CD4-positive, alpha-beta T cell treated with Interferon alpha-2 for 1 hour (primary cell): ENCODE measurements at places on chromosomes 2 and 18.

DNA sequence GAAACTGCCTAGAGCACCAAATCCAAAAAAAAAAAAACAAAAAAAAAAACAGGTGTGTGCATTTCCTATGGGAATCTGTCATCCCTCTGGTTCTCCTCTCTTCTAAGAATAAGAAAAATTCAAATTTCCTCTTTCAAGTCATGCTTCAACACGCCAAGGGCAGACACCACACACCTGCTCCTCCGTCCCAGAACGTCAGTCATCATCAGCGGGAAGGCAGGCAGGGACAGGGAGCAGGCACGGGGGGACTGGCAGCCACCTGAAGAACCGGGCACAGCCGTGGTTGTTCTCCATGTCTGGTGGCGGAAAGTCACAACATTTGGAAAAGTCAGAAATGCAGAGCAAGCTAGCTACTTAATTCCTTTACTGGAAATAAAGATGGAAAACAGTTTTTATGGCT is 214.8 kb downstream of the IKZF2 start:
- DNase-seq, result no peak

- no peak for DNase-seq
Observed at GRCh38 chr2:248724-249123, 15.1 kb downstream of the SH3YL1 start.

DNA sequence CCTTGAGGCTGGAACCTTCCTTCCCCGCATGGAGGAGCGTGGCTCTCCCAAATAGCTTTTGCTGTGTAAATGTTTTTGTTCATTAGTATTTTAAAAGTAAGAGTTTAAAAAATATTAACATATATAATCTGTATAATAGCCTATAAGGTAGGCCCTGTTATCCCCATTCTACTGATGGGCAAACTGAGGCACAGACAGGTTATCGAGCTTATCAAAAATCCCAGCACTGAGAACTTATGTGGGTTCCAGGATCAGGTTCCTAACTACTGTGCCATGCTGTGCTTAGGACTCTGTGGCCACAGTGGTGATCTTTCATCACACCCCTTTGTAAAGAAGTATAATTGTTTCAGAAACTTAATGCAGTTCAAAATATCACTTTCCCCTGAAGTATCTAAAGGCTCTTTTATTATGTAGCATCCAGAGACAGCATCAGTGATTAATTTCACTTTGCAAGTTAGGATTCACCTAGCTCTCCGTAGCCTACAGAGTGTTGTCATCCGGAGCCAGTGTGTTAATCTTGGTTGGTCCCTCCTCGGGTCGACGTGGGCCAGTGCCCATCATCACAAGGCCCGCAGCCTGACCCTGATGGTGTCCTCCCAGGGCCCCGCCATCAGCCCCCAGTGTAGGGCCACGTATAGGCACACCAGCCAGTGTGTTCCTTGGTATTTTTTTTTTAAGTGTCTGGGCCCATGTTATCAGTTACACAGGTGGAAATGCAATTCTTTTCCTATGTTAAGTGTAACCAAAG is 28.7 kb downstream of the CABLES1 start:
- no peak for DNase-seq

GRCh38 chr18:44826418-44827259 is 146.0 kb downstream of the SETBP1 start:
- DNase-seq, result no peak

DNA sequence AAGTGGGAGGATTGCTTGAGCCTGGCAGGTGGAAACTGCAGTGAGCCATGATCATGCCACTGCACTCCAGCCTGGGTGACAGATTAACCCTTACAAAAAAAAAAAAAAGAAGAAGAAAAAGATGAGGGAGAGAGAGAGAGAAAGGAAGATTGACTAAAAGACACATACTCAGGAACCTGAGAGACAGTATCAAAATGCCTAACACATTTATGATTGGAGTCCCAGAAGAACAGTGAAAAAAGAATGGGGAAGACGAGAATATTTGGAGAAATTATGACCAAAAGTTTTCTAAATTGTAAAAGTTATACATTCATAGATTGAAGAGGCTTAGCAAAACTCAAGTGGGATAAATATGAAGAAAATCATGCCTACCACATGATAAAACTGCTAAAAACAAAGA is 19.9 kb upstream of the SPATS2L start:
- no peak for DNase-seq

DNA sequence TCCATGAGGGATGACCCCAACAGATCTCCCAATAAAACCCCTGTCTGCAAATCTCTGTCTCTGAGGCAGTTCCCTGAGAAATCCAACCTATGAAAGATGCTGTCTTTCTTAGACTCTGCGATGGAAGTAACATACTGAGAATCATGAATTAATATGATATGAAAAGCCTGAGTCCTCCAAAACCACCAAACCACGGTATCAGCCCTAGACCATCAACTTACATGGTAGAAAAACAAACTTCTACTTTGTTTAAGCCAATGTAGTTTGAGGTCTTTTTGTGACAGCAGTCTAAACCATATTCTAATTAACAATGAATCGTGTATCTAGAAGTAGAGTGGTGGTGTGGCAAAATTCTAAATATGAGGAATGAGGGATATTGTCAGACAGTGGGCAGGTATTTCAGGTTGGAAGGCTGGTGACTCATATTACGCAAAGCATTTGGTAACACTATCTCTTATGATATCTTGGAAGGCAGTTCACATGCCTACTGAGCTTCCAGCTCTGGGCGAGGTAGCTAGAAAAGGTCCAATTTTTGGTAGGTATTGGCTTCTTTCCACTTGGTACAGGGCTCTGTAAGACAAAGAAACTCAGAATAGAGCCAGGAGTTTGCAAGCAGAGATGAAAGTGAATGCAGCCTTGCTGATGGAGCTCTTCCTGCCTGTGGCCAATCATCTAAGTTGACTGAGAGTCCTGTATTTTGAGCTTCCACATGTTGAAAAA is 215.8 kb downstream of the ZFP36L2 start:
- no peak for DNase-seq

GRCh38 chr2:56715683-56716082 is 531.9 kb downstream of the CCDC85A start:
- DNase-seq, result no peak

DNA sequence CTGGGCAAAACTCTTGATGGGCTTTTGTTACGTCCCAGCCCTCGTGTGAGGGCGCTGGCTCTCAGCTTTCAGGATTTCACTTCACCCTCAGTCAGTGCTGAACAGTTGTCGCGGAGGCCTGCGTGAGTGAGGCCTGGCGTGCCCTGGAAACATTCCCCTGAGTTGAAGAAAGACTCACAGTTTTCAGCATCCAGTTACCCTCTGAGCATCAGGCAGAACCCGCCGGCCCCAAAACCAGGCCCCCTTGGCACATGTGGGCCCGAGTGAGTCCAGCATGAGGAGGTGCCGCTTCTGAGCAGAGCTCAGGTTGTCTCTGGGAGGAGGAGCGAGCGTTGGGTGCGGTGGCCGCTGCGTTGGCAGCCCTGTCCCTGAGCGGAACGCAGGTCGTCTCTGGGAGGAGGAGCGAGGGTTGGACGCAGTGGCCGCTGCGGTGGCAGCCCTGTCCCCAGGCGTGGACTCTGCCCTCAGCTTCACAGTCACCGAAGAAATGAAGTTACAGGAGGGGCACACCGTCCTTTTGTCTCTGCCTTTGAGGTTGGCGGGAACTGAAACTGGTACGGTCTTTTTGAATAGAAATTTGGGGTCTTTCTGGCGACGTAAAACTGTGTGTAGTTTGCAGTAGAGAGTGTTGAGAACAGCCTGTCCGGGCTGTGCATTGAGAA is at the start of gene NEU4:
Gene NEU4 (plus strand): TSS at position 473 of the 662 bp plus-strand sequence. CDS start 5,292 bp downstream, outside the sequence.
- no peak for DNase-seq

GRCh38 chr2:24918326-24919036 is 1.6 kb downstream of the ADCY3 start:
- no peak for DNase-seq

DNA sequence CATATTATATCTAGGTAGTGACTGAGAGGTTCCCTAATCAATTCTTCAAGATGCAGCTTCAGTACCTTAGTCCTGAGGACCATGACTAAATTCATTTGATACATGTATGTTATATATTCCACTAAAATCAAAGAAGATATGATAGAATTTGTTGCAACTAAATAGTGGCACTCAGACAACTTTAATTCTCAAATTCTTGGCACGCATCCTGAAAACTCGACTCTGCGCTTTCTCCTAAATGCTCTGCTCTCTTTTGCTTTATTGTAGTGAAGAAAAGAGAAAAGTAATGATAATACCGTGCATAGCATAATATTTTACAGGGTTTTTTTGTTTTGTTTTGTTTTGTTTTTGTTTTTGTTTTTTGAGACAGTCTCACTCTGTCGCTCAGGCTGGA is 475.3 kb downstream of the ARHGAP15 start:
- DNase-seq, result no peak

GRCh38 chr2:3180082-3180908 is 197.3 kb downstream of the EIPR1 start:
- DNase-seq, result no peak

DNA sequence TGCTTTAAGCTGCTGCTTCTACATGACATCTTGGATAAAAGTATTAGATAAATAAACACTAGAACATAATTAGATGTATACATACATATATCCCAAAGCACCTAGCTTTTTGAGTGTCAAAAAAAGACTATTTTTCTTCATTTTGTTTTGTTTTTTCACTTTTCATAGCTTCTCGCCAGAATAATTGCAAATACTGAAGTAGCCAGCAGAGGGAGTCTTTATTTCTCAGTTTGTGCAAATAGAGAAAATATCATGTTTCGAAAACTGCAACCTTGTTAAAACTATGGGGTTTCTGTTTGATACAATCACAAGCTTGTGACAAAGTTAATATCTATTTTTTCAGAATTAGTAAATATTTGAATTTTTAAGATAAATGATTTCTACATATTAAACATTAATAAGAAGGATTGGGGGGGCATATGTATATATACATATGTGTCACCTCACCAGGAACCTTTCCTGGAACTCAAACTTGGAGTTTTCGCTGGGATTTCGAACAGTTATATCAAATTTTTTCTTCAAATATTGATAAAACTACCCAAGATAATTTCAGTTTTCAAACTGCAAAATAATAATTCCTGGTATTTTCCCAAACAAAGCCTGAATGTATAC is 61.0 kb downstream of the GRB14 start:
- DNase-seq, result no peak

DNA sequence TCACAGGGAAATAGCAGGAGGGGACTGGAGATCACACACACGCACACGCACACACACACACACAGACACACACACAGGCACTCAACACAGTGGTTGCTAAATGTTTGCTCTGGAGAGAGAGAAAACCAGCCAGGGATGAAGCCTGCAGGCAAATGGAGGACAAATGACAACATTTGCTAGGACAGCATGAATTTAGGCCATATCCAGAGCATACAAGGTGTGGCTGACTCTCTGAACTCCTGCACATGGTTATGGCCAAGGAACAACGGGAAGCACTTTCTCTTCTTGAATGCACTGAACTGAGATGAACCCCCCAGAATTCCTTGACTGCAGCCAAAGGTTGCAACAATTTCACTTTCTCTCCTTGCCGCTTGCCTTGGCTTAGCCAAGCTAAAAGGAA is 230.0 kb upstream of the RASGRP3 start:
- no peak for DNase-seq

DNA sequence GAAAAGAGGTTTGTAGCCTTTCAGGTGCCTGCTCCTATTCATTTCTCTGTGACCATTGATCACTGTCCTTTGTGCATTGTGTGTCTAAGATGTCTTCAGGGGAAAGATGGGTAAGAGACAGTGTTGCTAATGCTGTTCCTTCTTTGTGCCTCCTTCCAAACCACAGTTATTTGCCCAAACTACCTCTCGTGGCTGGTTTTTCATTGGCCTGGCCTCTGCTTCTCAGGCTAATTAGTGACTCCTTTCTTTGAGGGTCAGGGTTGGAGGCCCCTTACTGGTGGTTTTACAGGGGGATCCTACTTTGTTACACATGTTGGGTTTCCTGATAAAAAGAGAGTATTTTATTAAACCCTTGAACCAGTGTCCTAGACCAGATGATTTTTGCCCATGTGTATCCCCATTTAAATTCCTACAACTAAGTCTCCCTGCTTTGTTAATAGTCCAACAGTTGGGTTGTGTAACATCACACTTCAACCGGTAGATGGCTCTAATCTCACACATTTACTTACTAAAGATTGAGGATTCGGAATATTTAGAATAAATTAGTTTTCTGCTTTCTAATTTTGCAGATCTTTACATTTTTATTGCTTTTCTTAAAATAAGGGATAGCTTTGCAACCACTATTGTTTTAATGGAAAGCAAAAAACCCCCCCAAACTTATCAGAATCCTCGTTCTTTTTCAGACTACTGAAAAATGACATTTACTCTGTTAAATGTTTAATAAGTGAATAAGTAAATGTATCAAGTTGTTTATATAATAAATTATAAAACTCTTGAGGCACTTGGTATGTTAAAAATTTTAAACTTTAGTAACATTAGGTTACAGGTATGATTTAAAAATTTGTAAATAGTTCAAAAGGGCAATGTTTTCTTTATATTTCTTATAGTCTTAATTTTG is 2.4 kb downstream of the MARS2 start:
- no peak for DNase-seq

DNA sequence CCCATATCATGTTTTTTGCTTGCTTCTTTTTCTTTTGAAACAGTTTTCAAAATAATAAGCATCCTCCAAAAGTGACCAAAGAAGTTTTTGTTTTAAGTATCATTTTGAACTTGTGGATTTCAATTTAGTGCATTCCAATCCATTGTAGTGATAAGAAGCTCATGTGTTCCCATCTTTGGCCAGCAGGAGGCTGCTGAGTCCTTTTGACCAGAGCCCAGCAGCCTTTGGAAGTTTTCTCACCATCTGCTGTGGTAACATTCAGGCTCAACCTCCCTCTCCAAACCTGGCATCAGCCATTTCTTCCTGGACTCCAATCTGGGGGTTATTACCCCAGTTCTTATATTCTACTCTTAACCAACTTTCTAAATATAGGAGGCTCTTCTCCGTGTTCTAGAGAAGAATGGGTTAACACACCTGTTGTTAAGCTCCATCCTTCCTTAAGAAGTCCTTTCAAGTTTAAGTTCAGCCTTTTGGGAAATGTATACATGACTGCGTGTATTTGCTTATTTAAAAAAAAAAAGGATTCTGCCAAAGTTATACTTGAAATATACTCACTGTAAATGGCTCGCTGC is 39.0 kb upstream of the MAL start:
- DNase-seq, result peak; percentile 41
